ENCODE measurements at places on chromosomes 13 and 19. TPM values are rescaled to one million over a fixed set of nuclear protein-coding genes. Genes with fewer than 3 reads are reported as not detected.

GRCh38 chr13:91721413-91721812 is 323.0 kb downstream of the GPC5 start:
- no peak overlapping the region for H3K27ac ChIP-seq
- H3K27me3 ChIP-seq = no peaks in the 10 kb centered on the region
- no peak for DNase-seq

Gene BCL3
- polyA plus RNA-seq = 26.8 TPM

- no peak overlapping the region for H3K27ac ChIP-seq
- no peaks in the 10 kb centered on the region for H3K27me3 ChIP-seq
- DNase-seq = no peak
- H3K4me3 ChIP-seq = no peak overlapping the region
- H3K36me3 ChIP-seq = no peaks in the 10 kb centered on the region
These were observed 88.8 kb downstream of the TNFRSF19 start for GRCh38 chr13:23658929-23659541.

GRCh38 chr13:99863789-99864626 is 107.6 kb downstream of the ZIC5 start:
- no peaks in the 10 kb centered on the region for H3K27me3 ChIP-seq
- no peaks in the 10 kb centered on the region for H3K4me1 ChIP-seq
- H3K27ac ChIP-seq = no peak overlapping the region
- H3K4me3 ChIP-seq = no peak overlapping the region
- no peak for DNase-seq

Gene MICU2
- polyA plus RNA-seq = 40.6 TPM

- DNase-seq = peak; percentile 18
- no peak overlapping the region for H3K4me3 ChIP-seq
- H3K27me3 ChIP-seq = no peaks in the 10 kb centered on the region
- no peak overlapping the region for H3K27ac ChIP-seq
- no peaks in the 10 kb centered on the region for H3K36me3 ChIP-seq
These were observed 9.7 kb upstream of the FEM1A start for GRCh38 chr19:4781801-4782200.

DNA sequence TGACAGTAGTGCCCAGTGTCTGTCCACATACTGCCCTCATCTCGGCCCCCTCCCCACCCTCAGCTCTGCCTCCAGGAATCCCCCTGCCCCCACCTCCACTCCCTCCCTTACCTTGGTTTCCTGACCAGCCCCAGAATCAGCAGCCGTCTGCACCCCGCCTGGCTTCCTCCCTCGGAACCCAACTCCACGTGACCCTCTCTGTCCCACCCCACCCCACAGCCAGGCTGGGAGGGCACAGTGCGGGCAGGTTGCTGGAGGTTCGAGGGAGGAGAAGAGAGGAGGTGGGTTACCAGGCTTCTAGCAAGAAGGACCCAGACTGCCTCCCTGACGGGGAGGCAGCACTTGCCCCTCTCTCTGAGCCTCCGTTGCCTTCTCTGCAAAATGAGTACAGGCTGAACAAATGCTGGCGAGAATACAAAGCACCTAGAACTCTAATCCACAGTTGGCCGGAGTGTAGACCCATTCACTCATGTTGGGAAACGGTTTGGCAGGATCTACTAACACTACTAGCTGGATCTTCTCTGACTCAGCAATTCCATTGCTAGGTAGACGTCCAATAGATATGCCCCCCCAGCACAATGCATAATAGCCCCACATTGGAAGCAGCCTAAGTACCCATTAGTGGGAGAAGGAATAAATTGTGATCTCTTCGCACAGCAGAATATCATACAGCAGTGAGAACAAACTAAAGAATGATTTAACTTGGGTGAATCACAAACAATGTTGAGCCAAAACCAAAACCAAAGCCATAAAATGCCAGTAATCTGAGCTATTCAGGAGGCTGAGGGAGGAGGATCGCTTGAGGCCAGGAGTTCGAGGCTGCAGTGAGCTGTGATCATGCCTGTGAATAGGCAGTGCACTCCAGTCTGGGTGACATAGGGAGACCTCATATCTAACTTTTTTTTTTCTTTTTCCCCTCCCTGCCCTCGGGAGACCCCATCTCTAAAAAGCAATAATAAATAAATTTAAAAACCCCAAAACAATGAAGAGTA is at the start of gene RASAL3:
Gene RASAL3, minus strand, starts transcription at position 151 of the 992 bp plus-strand sequence. CDS start 186 bp downstream, outside the sequence.
- no peak within 1 kb of the TSS for H3K4me3 ChIP-seq
- no peaks in the 10 kb centered on the region for H3K4me1 ChIP-seq
- H3K36me3 ChIP-seq = no peaks in the 10 kb centered on the region
- H3K27me3 ChIP-seq = peaks cover 19% of the 10 kb centered on the region
- no peak within 1 kb of the TSS for H3K27ac ChIP-seq

DNA sequence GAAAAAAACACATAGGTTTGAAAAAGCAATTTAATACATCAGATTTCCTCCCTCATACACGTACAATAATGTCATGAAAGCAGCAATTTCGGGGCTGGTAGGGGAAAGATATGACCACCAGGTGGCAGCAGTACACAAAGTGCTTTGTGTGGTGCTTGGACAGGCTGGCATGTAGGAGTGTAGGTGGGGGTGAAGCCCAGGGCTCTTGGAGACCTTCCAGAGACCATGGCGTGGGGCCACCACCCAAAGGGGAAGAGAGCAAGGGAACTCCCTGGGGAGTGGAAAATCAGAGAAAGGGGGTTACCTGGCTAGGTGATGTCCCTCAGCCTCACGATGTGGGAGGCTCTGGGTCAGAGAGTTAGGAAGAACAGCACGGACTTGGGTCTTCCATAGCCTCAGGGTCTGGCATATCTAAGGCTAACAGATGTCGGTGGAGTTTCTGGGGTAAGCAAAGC is 11.8 kb upstream of the CCNA1 start:
- H3K27ac ChIP-seq = no peak overlapping the region
- H3K36me3 ChIP-seq = no peaks in the 10 kb centered on the region
- peak; percentile 80 for DNase-seq

DNA sequence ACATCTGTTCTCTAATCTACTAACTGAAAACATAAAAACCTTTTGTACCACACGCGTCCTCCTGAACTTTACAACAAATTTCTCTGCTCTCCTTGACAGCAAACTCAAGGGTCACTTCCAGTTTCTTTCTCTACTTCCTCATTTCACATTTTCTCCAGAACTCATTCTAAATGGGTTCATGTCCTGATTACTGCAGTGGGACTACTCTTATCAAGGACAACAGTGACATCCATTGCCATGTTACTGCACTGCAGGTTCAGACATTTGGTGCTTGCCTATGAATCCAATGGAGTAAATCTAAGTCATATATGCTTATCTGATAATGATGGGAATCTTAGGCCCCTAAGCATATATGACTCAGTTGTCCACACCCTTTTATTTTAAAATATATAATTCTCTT is 35.3 kb downstream of the FPR3 start:
- H3K36me3 ChIP-seq = no peaks in the 10 kb centered on the region
- H3K4me1 ChIP-seq = no peaks in the 10 kb centered on the region
- DNase-seq = peak; percentile 7
- no peaks in the 10 kb centered on the region for H3K27me3 ChIP-seq
- no peak overlapping the region for H3K27ac ChIP-seq

- no peak overlapping the region for H3K4me3 ChIP-seq
- H3K27ac ChIP-seq = no peak overlapping the region
- peaks cover 15% of the 10 kb centered on the region for H3K4me1 ChIP-seq
- no peaks in the 10 kb centered on the region for H3K27me3 ChIP-seq
- H3K36me3 ChIP-seq = no peaks in the 10 kb centered on the region
These were observed 21.7 kb downstream of the SIPA1L3 start for GRCh38 chr19:37928527-37929286.

DNA sequence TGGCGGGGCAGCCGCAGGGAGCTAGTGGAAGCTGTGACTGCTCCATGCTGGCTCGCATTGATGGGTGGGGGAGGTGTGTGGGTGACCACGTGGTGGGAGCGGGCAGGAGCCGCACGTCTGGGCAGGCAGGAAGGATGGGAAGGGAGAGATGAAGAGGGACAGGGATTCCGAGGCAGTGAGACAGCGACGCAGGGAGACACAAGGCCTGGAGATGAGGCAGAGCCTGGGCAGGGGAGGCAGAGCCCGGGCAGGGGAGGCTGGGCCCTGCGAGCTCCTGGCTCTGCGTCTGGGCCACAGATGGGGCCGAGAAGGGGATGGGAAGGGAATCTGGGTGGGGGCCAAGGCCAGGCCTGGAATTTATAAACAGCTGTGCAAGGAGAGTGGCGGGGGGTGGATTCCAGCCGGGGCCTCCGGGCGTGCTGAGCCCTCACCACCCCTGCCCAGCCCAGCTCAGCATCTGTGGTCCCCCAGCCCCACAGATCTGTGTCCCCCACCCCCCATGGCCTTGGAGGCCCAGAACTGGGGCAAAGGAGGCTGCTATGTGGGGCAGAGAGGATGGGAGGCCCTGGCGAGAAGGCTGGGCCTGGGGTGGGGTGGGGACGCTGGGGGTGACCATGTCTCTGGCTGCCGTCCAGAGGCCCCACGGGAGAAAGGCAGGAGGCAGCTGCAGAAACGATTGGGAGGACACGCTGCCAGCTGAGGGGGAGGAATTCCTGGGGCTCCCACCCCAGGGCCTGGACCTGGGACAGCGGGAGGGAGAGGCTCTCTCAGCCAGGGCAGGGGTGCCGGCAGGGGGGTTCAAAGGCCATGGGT is 6.0 kb downstream of the EHD2 start:
- DNase-seq = peak; percentile 99
- peak overlapping the region; percentile 65 for H3K4me3 ChIP-seq
- peaks cover 23% of the 10 kb centered on the region for H3K36me3 ChIP-seq
- H3K27ac ChIP-seq = peak overlapping the region; percentile 96
- H3K27me3 ChIP-seq = no peaks in the 10 kb centered on the region
- H3K4me1 ChIP-seq = peaks cover 61% of the 10 kb centered on the region

DNA sequence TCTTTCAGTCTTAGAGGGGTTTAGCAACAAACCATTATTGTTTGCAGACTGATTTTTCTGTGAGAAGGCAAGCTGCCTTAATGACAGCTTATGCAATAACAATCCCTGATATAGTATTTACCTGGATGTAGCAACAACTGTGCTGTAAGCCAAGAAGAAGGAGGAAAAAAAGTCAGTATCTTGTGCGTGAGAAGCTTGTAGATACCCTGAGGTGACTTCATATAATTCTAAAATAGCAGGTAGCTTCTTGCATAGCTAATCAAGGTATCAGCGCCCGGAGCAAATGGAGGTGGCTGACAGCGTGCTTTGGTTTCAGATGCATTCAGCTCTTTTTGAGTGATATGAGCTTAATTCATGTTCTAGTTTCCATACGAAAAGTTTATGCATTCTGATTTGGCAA is 309.8 kb downstream of the KLF5 start:
- peaks cover 22% of the 10 kb centered on the region for H3K27me3 ChIP-seq
- no peak overlapping the region for H3K4me3 ChIP-seq
- no peak overlapping the region for H3K27ac ChIP-seq
- H3K4me1 ChIP-seq = no peaks in the 10 kb centered on the region
- no peak for DNase-seq

Gene AP1M2
- polyA plus RNA-seq = not detected

GRCh38 chr19:43464134-43464775 is 1.2 kb downstream of the LYPD3 start:
- no peaks in the 10 kb centered on the region for H3K27me3 ChIP-seq
- no peaks in the 10 kb centered on the region for H3K36me3 ChIP-seq
- peak overlapping the region; percentile 98 for H3K4me3 ChIP-seq
- no peak for DNase-seq
- H3K4me1 ChIP-seq = peaks cover 7% of the 10 kb centered on the region

- peak; percentile 96 for DNase-seq
- H3K36me3 ChIP-seq = 0 out of 2 replicates have a peak, but pooled peaks cover 3% of the 10 kb centered on the region
- H3K27ac ChIP-seq = peak overlapping the region; percentile 100
- peaks cover 54% of the 10 kb centered on the region for H3K4me1 ChIP-seq
- H3K4me3 ChIP-seq = peak overlapping the region; percentile 40
- H3K27me3 ChIP-seq = no peaks in the 10 kb centered on the region
These were observed 13.6 kb downstream of the CCDC97 start for GRCh38 chr19:41323430-41324125.

GRCh38 chr19:12773571-12773970 is 1.8 kb downstream of the HOOK2 start:
- H3K36me3 ChIP-seq = no peaks in the 10 kb centered on the region
- peak; percentile 65 for DNase-seq
- H3K27ac ChIP-seq = no peak overlapping the region
- H3K4me1 ChIP-seq = peaks cover 6% of the 10 kb centered on the region

DNA sequence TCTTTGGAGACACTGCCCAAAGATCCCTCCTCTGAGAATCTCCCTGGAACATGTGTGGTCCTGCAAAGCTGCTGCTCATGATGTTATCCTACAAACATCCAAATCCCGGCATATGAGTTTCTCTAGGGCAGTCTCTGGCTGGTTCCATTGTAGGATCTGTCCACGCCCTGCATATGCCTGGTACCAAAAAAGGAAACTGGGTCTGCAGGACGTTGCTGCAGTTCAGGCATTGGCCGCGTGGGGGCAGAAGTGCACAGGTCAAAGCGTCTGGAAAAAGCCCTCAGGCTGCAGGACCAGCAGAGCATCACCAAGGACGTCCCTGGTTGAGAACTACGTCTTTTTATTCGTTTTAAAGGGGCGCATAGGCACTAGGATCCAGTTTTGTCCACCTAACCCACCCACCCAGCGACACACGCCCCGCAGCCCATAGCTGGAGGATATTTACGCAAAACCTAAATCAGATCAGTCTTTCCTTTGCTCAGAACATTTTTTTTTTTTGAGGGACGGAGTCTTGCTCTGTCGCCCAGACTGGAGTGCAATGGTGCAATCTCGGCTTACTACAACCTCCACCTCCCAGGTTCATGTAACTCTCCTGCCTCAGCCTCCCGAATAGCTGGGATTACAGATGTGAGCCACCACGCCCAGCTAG is 12.9 kb upstream of the ZNF564 start:
- H3K4me3 ChIP-seq = no peak overlapping the region
- H3K27me3 ChIP-seq = no peaks in the 10 kb centered on the region
- H3K36me3 ChIP-seq = no peaks in the 10 kb centered on the region
- H3K27ac ChIP-seq = no peak overlapping the region
- peak; percentile 93 for DNase-seq

DNA sequence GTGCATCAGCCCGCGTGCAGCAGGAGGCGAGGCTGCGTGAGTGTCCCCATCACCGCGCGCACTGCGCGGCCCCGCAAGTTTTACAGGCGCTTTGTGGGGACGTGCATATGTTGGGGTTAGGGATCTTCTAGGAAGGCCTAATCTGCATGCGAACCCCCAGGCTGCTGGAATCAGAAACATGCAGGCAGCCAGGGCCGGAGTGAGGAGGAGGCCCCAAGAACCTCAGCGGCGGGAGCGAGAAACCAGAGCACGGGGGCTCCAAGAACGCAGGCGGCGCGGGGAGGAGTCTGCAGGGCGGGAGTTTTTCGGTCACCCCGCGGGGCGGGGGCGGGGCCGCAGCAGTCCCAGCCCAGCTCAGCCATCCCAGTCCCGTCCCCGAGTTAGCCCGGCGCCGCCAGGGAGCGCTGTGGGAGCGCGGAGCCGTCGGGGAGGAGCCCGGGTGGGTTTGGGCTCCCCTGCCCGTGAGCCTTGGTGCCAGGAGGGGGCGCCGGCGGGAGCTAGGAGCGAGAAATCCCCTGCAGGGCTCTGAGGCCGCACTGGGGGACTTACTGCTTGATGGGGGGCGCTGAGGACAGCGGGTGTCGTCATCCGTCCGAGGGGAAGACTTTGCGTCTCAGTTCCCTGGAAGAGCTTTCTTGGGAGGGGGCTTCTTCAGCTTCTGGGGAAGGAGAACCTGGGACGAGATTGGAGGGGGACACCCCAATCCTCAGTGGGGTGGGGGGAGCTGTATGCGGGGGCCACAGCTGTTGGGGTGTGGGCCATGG is 933 bp upstream of the NRTN start:
- H3K36me3 ChIP-seq = no peaks in the 10 kb centered on the region
- H3K4me1 ChIP-seq = no peaks in the 10 kb centered on the region
- H3K4me3 ChIP-seq = peak overlapping the region; percentile 66
- peak; percentile 89 for DNase-seq
- H3K27ac ChIP-seq = no peak overlapping the region

- H3K4me1 ChIP-seq = peaks cover 34% of the 10 kb centered on the region
- no peaks in the 10 kb centered on the region for H3K27me3 ChIP-seq
These were observed 81.4 kb downstream of the ALOX5AP start for GRCh38 chr13:30816736-30817135.

Gene CYP2A7
- not detected for polyA plus RNA-seq

Data from GM23248 (cell line).